ENCODE measurements at places on chromosomes 7 and 10. TPM values are rescaled to one million over a fixed set of nuclear protein-coding genes. Genes with fewer than 3 reads are reported as not detected.

CNTNAP2 gene
- not detected for total RNA-seq

COL13A1 gene
- 0.33 TPM for total RNA-seq

HMX2 gene
- 0.15 TPM for total RNA-seq

MYOF gene
- total RNA-seq: 180 TPM

AKR1C8 gene
- 0.21 TPM for total RNA-seq

IDI2 gene
- total RNA-seq: not detected

TMEM176A gene
- total RNA-seq: not detected

AKR1C4 gene
- total RNA-seq: 0.30 TPM

PSD gene
- total RNA-seq: 0.43 TPM

SMKR1 gene
- total RNA-seq: 13.5 TPM

RHOBTB1 gene
- total RNA-seq: 6.9 TPM

CDC123 gene
- 136 TPM for total RNA-seq

ADIRF gene
- 0.21 TPM for total RNA-seq

RARRES2 gene
- total RNA-seq: not detected

TMEM273 gene
- total RNA-seq: not detected

SEMA3C gene
- total RNA-seq: 58.4 TPM

GARS1 gene
- 137 TPM for total RNA-seq

NCF1 gene
- total RNA-seq: 0.08 TPM

NACAD gene
- 0.29 TPM for total RNA-seq

Data from A549 treated with RU486 at 1 μM for 4 hours (cell line).